Esophagus mucosa (tissue), 1 donor: ENCODE measurements at places on chromosomes 6 and 20.

DNA sequence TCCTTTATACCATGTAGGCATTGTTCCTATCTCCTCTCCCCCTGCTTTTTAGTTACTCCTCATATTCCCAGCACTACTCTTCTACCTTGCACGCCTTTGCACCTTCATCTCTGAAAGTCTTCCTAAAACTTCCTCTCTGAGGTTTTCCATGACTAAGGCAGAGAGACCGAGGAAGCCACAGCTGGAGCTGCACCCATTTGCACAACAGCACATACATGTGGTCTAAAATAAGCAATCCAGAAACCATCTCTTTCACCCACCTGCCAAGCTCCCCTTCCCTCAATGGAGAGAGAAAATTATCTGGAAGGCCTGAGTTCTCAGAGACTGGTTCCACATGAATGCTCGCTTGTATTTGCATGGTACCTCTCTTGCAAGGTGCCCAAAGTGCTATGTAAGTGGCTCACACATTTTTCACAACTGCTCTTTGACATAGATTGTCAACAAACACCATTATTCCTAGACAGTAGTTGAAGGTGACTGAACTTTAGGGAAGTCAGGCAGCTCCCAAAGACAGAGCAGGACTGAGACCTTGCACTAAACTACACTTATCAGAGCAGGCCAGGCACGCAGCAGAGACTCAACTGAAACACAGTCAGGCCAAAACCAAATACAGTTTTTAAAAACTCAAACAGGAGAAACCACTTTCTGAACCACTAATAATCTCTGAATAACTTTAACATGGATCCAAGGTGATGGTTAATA lies 313.2 kb downstream of the TFAP2A start:
- no peak for ATAC-seq

DNA sequence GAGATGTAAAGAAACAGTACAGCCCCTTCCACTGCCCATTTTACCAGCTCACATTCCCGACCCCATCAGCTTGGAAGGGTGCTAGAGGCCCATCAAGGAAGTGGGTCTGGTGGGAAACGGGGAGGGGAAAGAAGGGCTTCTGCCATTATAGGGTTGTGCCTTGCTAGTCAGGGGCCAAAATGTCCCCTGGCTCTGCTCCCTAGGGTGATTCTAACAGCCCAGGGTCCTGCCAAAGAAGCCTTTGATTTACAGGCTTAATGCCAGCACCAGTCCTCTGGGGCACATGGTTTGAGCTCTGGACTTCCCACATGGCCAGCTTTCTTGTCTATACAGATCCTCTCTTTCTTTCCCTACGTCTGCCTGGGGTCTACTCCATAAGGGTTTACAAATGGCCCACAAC lies 10.6 kb upstream of the ZNF76 start:
- ATAC-seq, result no peak

DNA sequence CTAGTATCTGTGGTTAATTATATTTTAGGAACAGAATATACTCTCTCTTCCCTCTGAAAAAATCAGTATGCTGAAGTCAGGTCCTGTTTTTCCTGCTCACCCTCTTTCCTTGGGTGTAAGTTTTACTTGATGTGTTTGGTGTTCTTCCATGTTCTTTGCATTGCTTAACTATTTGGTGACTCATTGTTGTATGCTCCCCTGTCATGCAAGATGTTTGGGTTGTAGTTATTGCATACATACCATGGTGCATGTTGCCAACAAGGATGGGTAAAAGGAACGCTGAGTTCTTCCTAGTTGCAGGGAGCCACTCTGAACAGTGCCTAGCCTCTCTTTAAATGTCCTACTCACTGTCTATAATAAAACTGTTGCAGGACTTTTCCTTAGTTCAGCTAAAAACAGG lies 207.9 kb upstream of the LAMP5 start:
- peak; percentile 99 for ATAC-seq

GRCh38 chr20:19780261-19780660 lies 22.2 kb downstream of the RIN2 start:
- ATAC-seq, result no peak

GRCh38 chr6:150238846-150239407 lies 96.1 kb downstream of the PPP1R14C start:
- no peak for ATAC-seq

DNA sequence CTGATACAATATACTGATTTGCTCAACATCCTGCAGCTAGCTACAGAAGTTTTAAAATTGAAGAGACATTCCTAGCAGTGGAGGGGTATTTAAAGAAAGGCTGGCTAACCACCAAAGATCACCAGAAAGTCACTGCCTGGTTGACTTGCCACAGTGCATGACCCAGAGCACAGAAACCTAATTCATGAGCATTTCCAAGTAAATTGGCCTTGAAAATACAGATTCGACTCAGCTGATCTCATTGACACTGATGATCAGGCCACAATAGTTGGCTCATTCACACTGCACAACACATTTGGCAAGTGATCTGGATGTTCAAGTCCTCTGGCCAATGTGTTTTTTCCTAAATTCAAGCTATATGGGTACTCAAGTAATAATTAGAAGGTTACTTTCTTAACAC lies 13.3 kb upstream of the TDRD6 start:
- ATAC-seq, result no peak

DNA sequence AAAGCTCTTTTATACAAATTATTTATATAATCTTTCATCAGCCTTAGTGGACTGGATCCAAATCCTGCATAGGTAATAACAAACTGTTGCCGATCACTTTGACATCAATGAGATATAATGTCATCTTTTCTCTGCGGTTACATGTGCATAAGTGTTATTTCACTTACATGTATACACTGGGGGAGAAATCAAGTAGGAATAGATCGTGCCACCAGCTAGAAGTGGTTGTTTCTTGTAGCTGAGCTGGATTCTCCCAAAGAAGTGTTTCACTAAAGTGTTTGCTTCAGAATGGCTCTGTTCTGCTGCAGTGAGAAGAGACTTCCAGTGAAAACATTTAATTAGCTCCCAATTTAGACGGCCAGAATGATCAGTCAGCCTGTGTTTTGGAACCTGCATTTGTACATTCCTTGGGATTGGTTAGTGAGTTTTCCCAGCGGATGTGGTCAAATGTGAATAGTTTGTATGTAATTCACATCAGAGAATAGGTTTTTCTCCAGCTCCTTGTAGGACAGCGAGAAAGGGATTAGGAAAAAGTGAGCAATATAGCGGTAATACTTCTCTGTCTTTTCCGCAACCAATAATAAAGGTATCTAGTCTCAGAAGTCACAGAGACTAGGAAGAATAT lies 163.1 kb upstream of the CCN2 start:
- no peak for ATAC-seq

- no peak for ATAC-seq
Observed at GRCh38 chr6:19231878-19232561, 605.1 kb upstream of the ID4 start.

DNA sequence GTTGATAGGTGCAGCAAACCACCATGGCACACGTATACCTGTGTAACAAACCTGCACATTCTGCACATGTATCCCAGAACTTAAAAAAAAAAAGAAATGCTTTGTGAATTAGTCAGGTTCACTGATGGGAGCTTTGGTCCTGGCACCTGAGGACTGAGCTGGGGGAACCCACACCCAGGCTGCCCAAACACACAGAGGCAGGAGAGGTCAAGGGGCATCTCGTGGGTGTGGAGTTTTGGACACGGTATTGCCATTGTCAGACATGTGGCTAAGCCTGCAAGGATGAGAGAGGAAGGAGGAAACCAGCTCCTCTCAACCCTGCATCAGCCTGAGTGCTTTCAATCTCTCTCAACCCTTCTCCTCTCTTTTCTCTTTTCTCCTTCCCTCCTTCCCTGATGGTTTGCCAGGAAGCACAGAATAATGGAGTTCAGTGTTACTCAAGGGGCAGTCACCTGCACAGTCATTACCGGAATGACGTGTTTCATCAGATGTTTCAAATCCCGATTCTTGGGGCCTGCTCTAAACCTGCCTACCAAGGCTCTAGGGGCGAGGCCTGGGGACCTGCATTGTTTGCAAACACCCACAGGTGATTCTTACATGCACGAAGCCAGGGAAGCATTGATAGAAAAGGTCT lies 89.9 kb upstream of the NEDD9 start:
- ATAC-seq, result peak; percentile 42

- no peak for ATAC-seq
Observed at GRCh38 chr6:152343735-152344360, 293.3 kb downstream of the SYNE1 start.

- ATAC-seq, result no peak
Observed at GRCh38 chr6:21444711-21445260, 148.8 kb upstream of the SOX4 start.

GRCh38 chr20:41126719-41127118 lies 10.6 kb upstream of the PLCG1 start:
- no peak for ATAC-seq

DNA sequence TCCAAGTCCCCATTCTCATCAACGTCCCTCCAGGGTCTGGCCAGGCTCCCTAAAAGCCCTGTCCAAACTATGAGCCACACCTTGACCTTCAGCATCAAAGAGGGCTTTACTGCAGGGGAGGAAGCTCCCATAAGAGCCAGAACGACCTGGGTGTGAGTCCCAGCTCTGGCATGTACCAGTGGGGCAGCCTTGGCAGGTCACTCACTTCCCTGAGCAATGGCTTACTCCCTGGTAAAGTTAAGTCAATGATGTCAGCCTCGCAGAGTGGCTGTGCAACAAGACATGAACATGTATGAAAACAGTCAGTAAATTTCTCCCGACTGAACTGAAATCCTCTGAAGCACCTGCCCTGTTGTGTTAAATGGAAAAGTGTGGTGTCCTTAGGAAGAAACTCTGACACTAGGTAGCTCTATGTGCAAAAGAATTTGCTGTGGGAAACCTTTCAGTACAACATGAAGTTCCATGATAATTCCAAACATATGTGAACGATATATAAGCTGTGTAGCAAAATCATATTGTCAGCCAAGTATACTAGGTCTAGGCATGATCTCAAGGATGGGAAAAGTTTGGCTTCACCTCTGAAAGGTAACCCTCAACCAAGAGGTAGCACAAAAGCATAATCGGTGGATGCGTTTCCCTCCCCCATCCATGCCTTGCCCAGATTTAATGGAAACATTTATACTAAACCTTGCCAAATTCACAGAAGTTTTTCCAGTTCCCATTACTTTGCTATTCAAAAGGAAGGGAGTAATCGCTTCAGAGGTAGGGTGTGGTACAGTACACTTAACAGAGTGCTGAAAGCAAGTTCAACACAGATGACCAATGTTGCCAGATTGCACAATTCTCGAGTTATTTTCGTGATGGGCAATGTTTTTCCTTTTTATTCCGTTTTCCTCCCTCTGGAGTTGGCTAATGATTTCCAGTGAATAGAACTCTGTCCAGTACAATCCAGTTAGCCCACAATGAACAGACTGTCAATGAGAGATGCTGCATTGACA lies 49.0 kb upstream of the RANBP9 start:
- peak; percentile 85 for ATAC-seq

- no peak for ATAC-seq
Observed at GRCh38 chr20:41350408-41350962, 9.9 kb downstream of the LPIN3 start.

GRCh38 chr6:113434641-113435040 lies 422.5 kb upstream of the MARCKS start:
- ATAC-seq, result no peak

DNA sequence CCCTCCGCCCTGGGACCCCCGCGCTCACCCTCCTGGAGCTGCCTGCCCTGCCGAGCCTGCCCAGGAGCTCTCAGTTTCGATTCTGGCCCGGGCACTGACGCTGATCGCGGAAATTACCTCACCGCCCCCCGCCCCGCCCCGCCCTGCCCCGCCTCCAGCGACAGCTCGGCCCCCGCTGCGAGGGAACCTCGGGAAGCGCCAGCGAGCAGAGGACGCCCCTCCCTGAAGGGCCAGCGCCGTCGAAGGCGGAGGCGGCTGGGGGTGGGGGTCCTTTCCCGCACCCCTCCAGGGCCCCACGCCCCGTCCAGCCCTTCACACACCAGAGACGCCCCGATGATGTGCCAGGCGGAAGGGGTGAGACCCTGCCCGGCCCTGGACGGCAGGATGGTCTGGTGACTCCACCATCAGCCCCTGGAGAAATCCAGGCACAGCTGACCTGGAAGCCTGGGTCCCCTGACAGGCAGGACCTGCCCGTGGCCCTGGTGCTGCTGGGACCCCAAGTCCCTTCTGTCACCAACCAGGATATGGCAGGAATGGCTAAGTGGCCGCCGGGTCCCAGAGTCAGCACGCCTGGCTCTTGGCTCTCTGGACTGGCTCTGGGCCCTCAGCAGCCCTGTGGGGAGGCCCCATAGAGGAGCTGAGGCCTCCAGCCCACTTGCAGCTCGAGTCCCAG lies at the start of gene HELZ2:
Gene HELZ2, minus strand, starts transcription at position 84 of the 673 bp plus-strand sequence. CDS start 1,854 bp downstream, outside the sequence.
- peak; percentile 79 for ATAC-seq

GRCh38 chr6:145705561-145705960 lies 29.8 kb downstream of the EPM2A start:
- ATAC-seq, result no peak

GRCh38 chr6:119830494-119831295 lies 481.1 kb upstream of the MAN1A1 start:
- peak; percentile 95 for ATAC-seq

GRCh38 chr6:1502041-1502440 lies 107.7 kb upstream of the FOXC1 start:
- no peak for ATAC-seq
